Activated T-cell treated with anti-CD3 and anti-CD28 coated beads, Interleukin-2, amount 50 U/mL, for 72 hours (primary cell): ENCODE measurements at places on chromosomes 7 and 10.

- DNase-seq: no peak
Measured at GRCh38 chr10:96205580-96205979, 65.8 kb downstream of the BLNK start.

GRCh38 chr7:158031867-158032308, 555.7 kb downstream of the PTPRN2 start:
- DNase-seq: no peak

- no peak for DNase-seq
Measured at GRCh38 chr7:8762803-8763202, 329.4 kb downstream of the NXPH1 start.

- peak; percentile 76 for DNase-seq
Measured at GRCh38 chr10:109852475-109853037, 70.8 kb downstream of the XPNPEP1 start.

GRCh38 chr7:2711895-2712675, 24.1 kb downstream of the AMZ1 start:
- no peak for DNase-seq

GRCh38 chr10:115936926-115937767, 335.9 kb downstream of the GFRA1 start:
- no peak for DNase-seq

DNA sequence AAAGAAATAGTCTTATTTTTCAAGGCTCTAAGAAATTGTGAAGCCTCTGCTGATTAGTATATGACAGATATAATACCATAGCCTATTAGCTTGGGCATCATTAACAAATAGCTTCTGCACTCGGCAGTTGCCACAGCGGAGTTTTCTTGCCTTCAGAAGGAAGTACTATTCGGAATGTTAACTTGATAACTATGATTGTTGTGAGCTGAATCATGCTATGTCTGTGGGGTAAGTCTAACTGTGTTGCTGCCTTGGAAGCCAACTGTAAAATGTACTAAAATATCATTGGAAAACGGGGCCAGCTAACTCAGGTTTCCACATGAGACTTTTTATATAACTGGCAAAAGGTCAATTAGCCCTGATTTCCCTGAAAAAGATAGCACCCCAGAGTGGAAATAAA, 93.2 kb downstream of the TWIST1 start:
- DNase-seq: no peak

DNA sequence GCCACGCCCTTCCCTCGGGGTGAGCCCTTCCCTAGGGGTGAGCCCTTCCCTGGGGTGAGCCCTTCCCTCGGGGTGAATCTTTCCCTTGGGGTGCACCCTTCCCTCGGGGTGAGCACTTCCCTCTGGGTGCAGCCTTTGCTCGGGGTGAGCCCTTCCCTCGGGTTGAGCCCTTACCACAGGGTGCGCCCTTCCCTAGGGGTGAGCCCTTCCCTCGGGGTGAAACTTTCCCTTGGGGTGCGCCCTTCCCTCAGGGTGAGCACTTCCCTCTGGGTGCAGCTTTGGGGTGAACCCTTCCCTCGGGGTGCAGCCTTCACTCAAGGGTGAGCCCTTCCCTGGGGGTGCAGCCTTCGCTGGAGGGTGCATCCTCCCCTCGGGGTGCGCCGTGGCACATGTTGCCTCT, 34.6 kb upstream of the INSIG1 start:
- DNase-seq: no peak

GRCh38 chr7:87119581-87119980, 32.7 kb upstream of the DMTF1 start:
- no peak for DNase-seq

GRCh38 chr10:28668363-28669226, 8.7 kb upstream of the BAMBI start:
- peak; percentile 74 for DNase-seq

GRCh38 chr7:80902019-80902418, 16.8 kb downstream of the SEMA3C start:
- no peak for DNase-seq

DNA sequence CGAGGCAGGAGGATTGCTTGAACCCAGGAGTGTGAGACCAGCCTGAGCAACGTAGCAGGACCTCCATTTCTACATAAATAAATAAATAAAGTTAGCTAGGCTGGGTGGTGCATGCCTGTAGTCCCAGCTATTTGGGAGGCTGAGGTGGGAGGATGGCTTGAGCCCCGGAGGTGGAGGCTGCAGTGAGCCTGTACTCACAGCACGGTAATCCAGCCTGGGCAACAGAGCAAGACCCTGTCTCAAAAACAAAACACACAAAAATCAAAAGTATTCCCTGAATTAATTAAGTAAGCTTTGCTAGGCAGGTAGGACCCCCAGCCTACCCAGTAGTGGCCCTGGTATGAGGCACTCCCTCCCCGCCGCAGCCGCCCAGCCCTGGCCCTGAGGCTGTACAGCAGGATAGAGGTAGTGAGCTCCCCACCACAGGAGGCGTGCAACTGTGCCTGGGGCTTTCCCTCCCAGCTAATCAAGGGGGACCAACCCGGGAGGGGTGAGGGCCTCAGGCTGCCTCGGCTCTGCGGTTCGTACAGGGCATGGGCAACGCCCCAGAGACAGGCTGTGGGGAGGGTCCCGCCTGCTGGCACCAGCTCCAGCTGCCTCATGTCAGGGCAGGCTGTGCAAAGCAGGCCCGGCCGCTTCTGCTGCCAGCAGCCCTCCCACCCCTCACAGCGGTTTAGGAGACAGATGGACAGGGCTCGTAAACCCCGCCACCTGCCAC, 1.0 kb upstream of the CYP2W1 start:
- DNase-seq: no peak

- no peak for DNase-seq
Measured at GRCh38 chr10:110010486-110011378, 2.9 kb downstream of the ADD3 start.

- no peak for DNase-seq
Measured at GRCh38 chr10:71848325-71849275, 2.5 kb downstream of the PSAP start.

GRCh38 chr7:879706-880105, 3.4 kb downstream of the GET4 start:
- no peak for DNase-seq

GRCh38 chr7:140646931-140647647, 6.5 kb upstream of the DENND2A start:
- peak; percentile 44 for DNase-seq

- DNase-seq: no peak
Measured at GRCh38 chr7:78516450-78516849, 717.9 kb downstream of the PHTF2 start.

- DNase-seq: no peak
Measured at GRCh38 chr10:9052767-9053166, 998.3 kb downstream of the GATA3 start.

GRCh38 chr10:31087851-31088250, 56.2 kb upstream of the ZNF438 start:
- no peak for DNase-seq

- no peak for DNase-seq
Measured at GRCh38 chr7:1563981-1564602, 5.7 kb downstream of the PSMG3 start.

GRCh38 chr10:101840102-101840684, 3.4 kb downstream of the KCNIP2 start:
- no peak for DNase-seq

DNA sequence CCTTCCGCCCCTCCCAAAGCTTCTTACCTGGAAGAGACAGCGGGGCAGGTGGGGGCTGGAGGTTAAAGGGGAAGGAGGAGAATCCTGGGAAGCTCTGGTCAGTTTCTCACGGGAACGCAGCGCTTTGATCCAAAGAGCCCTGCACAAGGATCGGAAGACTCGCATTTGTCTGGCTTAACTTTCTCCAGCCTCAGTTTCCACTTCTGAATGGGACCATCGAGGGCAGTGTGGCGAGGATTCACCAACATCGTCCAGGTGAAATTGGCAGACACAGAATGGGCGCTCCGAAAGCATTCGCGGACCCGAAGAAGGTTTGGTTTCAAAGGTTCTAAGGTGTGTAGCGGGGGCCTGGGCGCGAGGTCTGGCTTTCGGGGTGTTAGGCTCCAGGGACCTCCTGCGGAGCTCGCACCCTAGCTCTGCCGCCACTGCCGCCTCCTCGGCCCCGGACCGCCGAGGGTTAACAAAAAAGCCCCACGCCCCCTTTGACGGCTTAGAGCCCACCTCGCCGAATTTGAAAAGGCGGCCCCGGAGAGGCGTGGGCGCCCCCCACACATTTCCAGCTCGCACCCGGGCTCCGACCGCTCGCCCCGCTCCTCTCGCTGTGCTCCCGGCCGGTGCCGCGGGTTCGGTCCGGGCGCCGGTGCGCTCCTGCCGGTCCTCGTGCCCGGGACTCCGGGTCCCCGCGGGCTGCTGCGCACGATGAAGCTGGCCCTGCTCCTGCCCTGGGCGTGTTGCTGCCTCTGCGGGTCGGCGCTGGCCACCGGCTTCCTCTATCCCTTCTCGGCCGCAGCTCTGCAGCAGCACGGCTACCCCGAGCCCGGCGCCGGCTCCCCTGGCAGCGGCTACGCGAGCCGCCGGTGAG, at the start of gene COL26A1:
COL26A1 (plus strand) TSS at position 542 of the 862 bp plus-strand sequence; CDS start at position 700, 158 bp downstream.
- DNase-seq: peak; percentile 33

DNA sequence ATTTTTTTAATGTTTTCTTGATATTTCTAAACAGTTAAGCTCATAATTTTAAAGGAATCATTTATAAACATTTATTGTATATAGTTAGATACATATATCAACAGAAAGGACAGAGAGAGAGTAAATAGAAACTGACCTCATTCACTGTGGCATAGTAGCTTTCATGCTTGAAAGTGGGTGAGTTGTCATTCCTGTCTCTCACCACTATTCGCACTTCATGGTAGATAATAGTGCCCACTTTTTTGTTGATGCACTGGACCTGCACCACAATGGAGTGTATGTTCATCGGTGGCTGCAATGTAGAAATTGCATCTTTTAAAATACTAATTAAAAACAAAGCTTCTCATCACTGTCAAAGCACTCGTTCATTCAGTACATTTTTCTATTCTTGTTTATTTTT, 432.0 kb downstream of the PCDH15 start:
- no peak for DNase-seq

GRCh38 chr7:128370491-128370890, 9.0 kb upstream of the PRRT4 start:
- no peak for DNase-seq

- peak; percentile 26 for DNase-seq
Measured at GRCh38 chr10:84665883-84666463, 337.6 kb downstream of the CCSER2 start.

DNA sequence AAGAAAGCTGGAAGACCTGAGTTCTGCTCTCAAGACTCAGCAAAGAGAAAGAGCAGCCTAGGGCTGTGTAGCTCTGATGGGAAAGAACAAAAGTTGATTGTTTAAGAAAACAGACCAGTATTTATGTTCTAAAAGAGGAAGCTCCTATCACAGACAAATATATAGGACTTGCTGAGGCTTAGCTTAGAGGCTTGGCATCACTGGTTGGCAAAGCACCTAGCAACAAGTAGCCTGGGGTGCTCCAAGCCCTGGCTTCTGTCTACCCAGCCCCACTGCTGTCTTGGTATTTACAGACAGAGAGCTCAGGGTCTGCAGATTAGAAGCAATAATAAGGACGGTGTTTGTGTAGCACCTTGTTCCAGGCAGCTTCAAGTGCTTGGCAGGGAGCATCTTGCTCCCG, 36.9 kb upstream of the CCDC3 start:
- no peak for DNase-seq

DNA sequence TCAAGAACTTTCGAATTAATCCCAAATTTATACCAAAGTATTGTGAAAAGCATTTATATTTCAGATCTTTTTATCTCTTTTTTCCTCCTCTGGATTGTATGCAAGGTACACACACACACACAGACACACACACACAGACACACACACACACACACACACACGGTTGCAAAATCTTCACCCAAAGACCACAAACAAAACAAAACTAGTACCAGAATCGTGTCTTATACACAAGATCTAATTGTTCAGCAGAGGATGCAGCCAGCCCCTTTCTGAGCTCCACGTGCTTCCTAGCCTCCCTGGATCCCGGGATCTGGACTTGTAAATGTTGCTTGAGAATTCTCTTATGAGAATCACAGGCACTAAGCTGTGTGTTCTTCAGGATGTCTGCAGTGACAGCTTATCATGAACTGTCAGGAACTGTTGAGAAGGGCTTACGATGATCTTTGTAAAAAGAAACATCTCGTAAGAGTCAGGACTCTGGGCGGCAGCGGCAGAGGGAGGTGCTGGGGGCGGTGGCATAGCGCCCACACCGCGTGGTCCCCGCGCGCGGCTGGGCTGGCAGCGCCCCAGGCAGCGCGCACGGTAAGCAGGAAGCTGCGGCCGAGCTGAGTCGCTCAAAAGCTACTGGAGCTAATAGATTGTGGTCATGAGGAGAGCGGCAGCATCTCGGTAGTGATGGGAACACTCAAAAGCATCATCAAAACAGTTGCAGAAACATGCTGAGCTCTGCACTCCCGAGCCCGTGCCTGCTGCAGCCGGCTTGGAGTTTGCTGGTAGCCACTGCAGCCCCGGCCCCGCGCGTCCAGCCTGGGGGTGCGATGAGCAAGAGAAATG, 277.6 kb downstream of the GATA3 start:
- peak; percentile 87 for DNase-seq

GRCh38 chr10:118581340-118581739, 14.1 kb downstream of the PRLHR start:
- DNase-seq: no peak

DNA sequence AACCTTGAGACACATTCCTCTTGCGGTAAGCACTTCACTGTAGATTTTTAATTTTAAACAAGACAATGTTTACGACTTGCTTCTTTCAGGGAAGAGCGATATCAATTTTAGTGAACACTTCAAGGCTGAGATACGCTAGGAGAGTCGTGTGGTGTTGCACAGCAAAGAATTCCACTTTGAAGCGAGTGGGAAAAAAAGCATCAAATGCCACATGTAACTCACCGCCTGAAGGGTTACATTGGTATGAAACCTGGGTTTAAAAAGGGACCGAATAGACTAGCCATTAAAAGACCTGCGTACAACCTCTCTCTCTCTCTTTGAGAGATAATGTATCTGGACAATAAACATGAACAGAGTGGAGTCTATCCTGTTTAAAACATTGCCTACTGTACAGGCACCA, 68.8 kb upstream of the ATRNL1 start:
- no peak for DNase-seq

DNA sequence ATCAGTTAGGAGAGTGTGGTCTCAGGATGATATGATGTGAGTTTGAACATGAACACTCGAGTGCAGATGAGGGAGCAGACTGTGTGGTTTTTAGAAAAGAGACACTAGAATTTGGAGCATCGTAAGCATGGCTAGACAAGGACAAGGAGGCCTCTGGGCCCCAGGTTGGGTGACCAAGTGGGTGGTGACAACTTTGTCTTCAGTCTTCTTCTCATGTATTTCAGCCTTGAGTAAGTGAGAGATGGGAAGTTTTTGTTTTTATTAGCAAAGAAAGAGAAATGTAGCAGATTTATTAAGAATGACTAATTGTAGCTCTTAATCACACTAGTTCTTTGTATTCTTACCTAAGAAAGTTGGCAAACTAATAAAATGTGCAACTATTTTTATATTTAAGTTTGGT, 16.3 kb downstream of the TES start:
- DNase-seq: no peak

GRCh38 chr7:47320296-47320695, 261.6 kb downstream of the TNS3 start:
- no peak for DNase-seq

- DNase-seq: no peak
Measured at GRCh38 chr10:30839652-30840051, 192.0 kb downstream of the ZNF438 start.
